ENCODE measurements at places on chromosomes 5 and 9.

GRCh38 chr5:178312880-178313282 lies 80.3 kb upstream of the PHYKPL start:
- no peak for DNase-seq

DNA sequence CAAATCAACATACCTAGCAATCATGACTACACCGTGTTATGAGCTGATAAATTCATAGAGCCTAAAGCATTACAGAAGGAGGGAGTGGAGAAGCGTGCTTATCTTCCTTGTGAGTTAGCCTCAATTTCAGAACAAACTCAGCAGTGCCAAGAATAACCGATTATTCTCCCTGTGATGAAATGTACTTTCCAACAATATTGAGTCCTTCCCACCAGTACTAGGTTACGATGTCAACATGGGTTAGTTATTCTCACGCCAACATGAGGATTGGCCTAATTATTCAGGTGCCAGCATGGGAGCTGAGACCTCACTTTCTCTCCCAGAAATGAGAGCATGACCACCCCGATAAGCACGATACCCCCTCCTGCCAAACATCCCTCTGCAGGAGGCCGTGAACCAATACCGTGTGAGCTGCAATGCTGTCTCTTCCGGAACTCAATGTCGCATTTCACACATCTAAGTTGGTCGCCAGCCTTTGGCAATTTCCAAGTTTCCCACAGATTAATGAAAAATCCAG lies 193.7 kb downstream of the ENC1 start:
- no peak for DNase-seq

- no peak for DNase-seq
Measured at GRCh38 chr5:109693535-109694400, 4.0 kb downstream of the MAN2A1 start.

DNA sequence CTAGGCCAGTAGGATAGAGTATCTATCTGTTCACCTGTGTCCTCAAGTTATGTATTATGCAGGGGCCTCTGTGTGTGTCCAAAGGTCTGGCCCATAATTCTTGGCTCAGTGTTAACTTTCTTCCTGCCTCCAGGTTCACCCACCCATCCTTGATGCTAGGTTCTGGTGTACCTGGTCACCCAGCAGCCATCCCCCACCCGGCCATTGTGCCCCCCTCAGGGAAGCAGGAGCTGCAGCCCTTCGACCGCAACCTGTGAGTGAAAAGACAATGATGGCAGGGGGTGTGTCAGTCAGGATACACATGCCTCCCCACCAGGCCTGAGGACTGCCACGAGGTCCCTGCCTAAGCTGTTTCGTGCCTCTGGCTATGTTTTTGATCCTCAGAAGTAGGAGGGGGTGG lies 27.6 kb downstream of the TCF7 start:
- no peak for DNase-seq

DNA sequence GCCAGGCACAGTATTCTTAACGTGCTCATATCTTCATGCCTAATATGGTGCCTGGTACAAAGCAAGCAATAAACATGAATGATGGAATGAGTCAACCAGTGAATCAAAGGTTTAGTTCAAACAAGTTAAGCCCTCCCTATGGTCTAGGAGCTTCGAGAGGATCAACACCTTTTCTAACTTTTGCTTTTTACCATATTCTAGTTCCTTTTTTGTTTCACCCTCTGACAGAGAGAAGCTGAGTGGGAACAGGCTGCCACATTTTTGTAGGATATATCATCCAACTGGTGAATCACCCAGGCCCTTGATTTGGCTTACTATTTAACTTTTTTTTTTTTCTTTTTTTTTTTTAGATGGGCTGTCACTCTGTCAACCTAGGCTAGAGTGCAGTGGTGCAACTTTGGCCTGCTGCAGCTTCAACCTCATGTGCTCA lies 39.3 kb upstream of the TNC start:
- DNase-seq: no peak

Data from endothelial cell of umbilical vein (primary cell).